ENCODE measurements at places on chromosomes 7 and 10.

DNA sequence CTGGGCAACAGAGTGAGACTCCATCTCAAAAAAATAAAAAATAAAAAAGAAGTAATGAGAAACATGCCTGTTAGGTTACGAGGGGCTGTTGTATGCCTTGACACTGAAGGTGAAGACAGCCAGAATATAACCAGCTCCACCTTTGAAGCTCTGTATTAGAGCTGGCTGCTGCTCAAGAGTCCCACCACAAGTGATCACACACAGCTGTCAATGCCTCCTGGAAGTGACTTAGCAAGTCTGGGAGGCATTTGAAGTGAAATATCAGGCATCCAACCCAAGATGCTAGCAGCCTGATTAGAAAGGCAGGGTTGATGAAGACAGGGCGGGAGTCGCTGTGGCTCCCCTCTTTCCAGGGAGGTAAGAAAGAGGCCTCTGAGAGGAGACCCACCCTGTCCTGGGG is 34.1 kb upstream of the INPP5F start:
- DNase-seq = no peak

DNA sequence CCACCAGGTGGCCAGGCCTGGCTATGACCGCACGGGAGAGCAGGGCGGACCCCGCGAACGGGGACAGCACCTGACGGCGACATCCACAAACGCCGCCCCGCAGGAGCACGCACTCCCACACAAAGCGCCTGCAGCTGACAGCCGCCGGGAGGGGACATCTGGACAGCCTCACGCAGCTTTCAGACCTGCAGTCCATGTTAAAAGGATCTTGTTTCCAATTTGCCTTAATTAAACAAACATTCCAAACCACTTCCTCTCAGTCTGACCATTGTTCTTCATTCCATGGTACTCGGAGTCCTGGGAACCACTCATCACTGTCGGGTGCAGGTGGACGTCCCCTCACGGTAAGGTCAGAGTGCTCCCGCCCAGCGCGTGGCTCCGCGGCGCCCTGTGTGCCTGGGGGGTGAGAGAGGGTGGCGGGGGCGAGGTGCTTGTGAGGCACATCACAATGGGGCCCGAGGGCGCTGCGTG is 5.9 kb upstream of the GPER1 start:
- no peak for DNase-seq

GRCh38 chr10:48523820-48524758 is 80.8 kb downstream of the ARHGAP22 start:
- DNase-seq = no peak

- peak; percentile 55 for DNase-seq
Measured at GRCh38 chr10:68897336-68897741, 3.8 kb upstream of the DDX50 start.

- no peak for DNase-seq
Measured at GRCh38 chr7:76352193-76352592, 6.6 kb downstream of the YWHAG start.

GRCh38 chr7:150487625-150488024 is 27.0 kb upstream of the GIMAP7 start:
- DNase-seq = no peak

DNA sequence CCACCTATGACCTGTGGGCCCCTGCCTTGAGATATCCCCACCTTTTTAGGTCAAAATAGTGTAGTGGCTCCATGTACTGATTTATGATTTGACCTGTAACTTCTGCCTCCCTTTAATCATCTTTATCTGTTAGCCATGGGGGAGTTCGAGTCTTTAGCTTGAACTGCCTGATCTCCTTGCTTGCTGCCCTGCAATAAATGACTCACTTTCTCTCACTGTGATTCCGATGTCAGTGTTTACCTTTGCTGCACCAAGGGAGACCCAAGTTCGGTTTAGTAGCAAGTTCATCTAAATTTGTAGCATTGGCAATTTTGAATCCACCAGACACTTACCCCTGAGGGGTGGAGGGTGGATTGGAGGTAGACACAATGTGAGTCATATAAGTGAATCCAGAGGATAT is 814.6 kb upstream of the AUTS2 start:
- DNase-seq = no peak

DNA sequence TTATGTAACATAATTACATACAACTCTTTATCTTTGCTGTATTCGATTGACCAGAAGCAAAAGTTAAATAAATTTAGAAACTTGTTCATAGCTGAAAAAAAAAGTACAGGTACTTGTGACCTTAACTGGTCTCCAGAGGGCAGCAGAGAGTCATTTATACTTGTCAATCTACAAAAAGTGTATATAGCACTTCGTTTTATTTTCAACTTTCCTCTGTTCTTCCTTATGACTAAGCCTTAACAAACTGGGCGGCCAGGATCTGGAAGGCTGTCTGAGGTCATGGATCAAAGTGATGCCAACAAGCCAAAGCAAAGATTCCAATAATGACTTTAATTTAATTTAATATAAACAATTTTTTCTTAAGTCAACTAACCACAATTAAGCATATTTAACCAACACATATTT is 29.8 kb downstream of the C10orf67 start:
- peak; percentile 59 for DNase-seq

- no peak for DNase-seq
Measured at GRCh38 chr10:57864765-57865680, 402.7 kb downstream of the IPMK start.

GRCh38 chr10:75512203-75512933 is 80.9 kb downstream of the LRMDA start:
- DNase-seq = no peak

DNA sequence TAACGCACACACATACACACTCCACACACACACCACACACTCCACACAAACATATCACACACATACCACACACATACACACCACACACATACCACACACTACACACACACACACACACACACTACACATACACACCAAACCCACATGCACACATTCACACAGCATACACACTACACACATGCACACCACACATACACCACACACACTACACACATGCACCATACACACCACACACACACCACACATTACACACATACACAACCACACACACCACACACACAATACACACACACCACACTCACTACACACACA is 66.3 kb downstream of the MKI67 start:
- DNase-seq = no peak

GRCh38 chr7:128458956-128459355 is 3.3 kb downstream of the HILPDA start:
- DNase-seq = no peak

- DNase-seq = peak; percentile 13
Measured at GRCh38 chr10:4649886-4650508, 176.0 kb upstream of the AKR1E2 start.

- DNase-seq = no peak
Measured at GRCh38 chr10:47145290-47145934, 154.6 kb upstream of the GDF10 start.
